ENCODE measurements at places on chromosomes 13 and 19. TPM values are rescaled to one million over a fixed set of nuclear protein-coding genes. Genes with fewer than 3 reads are reported as not detected.

DNA sequence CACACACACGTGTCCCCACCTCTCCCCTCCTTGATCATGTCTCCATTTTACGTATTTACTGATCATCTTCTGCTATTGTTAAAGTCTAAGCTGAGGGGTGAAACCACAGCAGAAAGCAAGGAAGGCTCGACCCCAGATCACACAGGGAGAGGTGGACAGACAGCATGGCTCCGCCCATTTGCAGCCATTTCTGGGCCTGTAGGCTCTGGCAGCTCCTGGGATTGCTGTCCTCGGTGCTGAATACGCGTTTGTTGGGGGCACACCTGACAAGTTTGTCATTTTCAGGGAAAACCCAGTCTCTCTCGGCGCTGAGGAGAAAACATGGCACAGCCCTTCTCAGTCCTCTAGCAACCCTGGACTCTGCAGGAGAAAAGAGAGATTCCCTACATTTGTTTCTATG, 8.0 kb downstream of the TMEM86B start:
- no peak overlapping the region for H3K4me3 ChIP-seq
- peaks cover 14% of the 10 kb centered on the region for H3K4me1 ChIP-seq
- H3K27me3 ChIP-seq, result peaks cover 12% of the 10 kb centered on the region
- no peak overlapping the region for H3K27ac ChIP-seq

DNA sequence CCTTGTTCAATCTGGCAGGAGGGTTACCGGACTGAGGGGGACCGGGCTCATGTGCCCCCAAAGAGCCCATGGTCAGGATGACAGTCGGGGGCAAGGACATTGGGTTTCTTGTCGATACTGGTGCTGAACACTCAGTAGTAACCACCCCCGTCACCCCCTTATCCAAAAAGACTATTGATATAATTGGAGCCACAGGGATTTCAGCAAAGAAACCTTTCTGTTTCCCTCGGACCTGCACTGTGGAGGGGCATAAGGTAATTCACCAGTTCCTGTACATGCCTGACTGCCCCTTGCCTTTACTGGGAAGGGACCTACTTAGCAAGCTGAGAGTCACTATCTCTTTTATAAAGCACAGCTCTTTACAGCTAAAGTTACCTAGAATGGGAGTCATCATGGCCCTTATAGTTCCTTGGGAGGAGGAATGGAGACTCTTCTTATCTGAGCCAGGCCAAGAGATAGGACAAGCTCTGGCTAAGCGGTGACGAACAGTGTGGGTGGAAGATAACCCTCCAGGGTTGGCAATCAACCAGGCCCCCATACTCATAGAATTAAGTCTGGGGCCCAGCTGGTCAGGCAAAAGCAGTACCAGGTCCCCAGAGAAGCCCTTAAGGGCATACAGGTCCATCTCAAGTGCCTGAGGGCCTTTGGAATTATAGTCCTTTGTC, 603.7 kb downstream of the UQCRFS1 start:
- no peak overlapping the region for H3K27ac ChIP-seq
- no peaks in the 10 kb centered on the region for H3K27me3 ChIP-seq
- no peaks in the 10 kb centered on the region for H3K4me1 ChIP-seq
- H3K36me3 ChIP-seq, result no peaks in the 10 kb centered on the region
- DNase-seq, result no peak

DNA sequence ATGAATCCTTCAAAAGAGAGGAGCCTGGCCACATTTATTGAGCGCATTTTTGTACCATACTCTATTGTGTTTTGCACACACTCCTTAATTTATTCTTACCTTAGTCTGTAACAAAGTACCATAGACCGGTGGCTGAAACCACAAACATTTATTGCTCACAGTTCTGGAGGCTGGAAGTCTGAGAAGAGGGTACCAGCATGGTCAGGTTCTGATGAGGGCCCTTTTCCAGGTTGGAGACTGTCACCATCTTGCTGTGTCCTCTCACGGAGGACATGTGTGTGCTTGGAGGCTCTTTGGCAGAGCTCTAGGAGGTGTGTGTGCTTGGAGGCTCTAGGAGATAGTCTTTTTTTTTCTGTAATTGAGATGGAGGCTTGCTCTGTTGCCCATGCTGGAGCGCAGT, 2.1 kb downstream of the ZNF331 start:
- H3K4me1 ChIP-seq, result peaks cover 29% of the 10 kb centered on the region
- H3K36me3 ChIP-seq, result peaks cover 51% of the 10 kb centered on the region
- H3K4me3 ChIP-seq, result no peak overlapping the region
- no peak overlapping the region for H3K27ac ChIP-seq
- H3K27me3 ChIP-seq, result no peaks in the 10 kb centered on the region
- no peak for DNase-seq

DNA sequence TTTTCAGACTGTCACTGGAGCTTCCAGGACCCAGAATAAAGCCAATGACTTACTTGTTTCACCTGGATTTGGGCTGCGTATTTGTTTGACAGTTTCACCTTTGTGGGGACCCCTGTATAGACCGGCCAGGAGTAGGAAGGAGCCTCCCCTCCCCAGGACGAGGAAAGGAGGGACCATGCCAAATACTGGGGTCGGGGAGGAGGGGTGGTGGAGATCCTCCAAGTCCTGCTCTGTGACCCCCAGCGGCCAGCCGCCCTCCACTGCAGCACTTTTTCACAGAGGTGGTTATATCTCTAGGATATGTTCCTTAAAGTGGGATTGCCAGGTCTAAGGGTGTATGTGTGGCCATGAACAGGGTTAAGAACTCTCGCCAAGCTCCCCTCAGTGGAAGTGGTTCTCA, 25.7 kb upstream of the ZNF492 start:
- H3K27me3 ChIP-seq, result no peaks in the 10 kb centered on the region
- H3K4me3 ChIP-seq, result no peak overlapping the region
- H3K36me3 ChIP-seq, result no peaks in the 10 kb centered on the region

GRCh38 chr13:36795463-36795862, 23.6 kb upstream of the RFXAP start:
- no peaks in the 10 kb centered on the region for H3K36me3 ChIP-seq
- no peak for DNase-seq
- H3K27ac ChIP-seq, result no peak overlapping the region
- peaks cover 9% of the 10 kb centered on the region for H3K27me3 ChIP-seq

GRCh38 chr19:32165750-32166149, 179.7 kb upstream of the ZNF507 start:
- no peak for DNase-seq
- H3K4me1 ChIP-seq, result no peaks in the 10 kb centered on the region
- no peak overlapping the region for H3K4me3 ChIP-seq
- H3K27me3 ChIP-seq, result no peaks in the 10 kb centered on the region

GRCh38 chr19:43798546-43799409, 3.5 kb downstream of the LYPD5 start:
- no peak overlapping the region for H3K27ac ChIP-seq
- peak; percentile 56 for DNase-seq
- peaks cover 9% of the 10 kb centered on the region for H3K27me3 ChIP-seq
- peak overlapping the region; percentile 68 for H3K4me3 ChIP-seq
- peaks cover 24% of the 10 kb centered on the region for H3K4me1 ChIP-seq

DNA sequence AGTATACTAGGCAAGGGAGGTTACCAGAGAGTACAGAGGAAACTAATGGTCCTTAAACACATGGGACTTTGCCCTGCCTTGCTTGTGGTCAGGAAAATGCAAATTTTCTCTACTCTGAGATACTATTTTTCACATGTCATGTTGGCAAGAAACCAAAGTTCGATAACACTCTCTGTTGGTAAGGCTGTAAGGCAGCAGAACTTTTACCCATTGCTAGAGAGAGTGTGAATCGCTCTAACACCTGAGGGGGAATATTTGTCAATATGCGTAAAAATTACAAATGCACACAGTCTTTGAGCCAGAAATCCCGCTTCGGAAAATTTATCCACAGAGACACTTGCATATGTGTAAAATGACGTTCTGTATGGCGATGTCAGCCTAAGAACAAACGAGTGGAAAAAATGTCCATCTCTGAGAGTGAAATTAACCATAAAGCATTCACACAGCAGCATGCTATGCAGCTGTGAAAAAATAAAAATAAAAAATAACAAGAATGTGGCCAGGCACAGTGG, 9.5 kb upstream of the RFX1 start:
- H3K27me3 ChIP-seq, result no peaks in the 10 kb centered on the region
- no peak overlapping the region for H3K27ac ChIP-seq
- no peaks in the 10 kb centered on the region for H3K36me3 ChIP-seq
- peaks cover 7% of the 10 kb centered on the region for H3K4me1 ChIP-seq

The LGALS14 gene
- total RNA-seq, result 0.90 TPM
